ENCODE measurements at places on chromosomes 13 and 19.

DNA sequence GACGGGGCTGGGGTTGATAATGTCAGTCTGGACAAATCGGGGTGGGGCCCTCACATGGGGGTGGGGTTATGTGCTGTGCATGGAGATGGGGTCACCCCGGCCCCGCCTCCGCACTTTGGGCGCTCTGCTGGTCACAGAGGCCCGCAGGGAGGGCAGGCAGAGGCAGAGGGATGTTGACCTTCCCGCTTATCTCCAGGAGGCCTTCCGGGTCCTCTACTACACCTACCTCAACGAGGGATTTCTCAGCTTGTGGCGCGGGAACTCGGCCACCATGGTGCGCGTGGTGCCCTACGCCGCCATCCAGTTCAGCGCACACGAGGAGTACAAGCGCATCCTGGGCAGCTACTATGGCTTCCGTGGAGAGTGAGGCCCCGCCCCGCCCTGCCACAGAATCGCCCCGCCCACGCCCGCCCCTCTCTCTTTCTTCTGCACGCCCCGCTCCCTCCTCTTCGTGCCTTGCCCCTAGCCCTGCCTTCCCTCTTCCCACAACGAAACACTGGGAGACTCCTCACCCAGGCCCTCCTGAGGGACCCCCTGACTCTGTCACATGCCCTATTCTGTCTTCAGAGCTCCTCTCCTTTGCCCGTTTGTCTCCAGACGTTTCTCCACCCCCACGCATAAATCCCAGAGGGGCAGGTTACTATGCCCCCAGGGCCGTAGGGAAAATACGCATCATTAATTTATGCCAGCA, 32.8 kb downstream of the TMEM161A start:
- no peak for DNase-seq

DNA sequence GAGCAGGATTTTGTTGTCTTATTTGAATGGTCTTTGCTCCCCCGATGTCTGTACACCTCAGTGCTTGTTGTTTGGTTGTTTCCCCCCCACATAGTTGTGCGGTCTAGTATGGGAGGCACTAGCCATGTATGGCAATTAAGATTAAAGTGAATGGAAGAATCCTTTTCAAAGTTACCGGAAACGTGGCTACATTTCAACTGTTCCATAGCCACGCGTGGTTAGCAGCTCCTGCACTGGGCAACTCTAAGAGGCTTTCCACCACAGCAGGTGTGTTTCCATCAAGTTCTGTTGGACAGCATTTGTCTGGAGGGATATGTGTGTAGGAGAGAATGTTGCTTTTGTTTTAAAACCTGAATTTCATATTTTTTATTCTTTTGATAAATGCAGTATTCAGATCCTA, 247.3 kb downstream of the GGACT start:
- no peak for DNase-seq

- DNase-seq: no peak
Observed at GRCh38 chr13:106530171-106530851, 5.2 kb downstream of the EFNB2 start.

GRCh38 chr13:59270327-59270726, 893.4 kb downstream of the DIAPH3 start:
- DNase-seq: no peak

- no peak for DNase-seq
Observed at GRCh38 chr13:91211510-91211909, 136.0 kb upstream of the MIR17HG start.
